HEK293T (cell line): ENCODE measurements at places on chromosomes 16 and 17.
A peak's percentile ranks its signal among the peaks of the same experiment; 100 is the strongest.

DNA sequence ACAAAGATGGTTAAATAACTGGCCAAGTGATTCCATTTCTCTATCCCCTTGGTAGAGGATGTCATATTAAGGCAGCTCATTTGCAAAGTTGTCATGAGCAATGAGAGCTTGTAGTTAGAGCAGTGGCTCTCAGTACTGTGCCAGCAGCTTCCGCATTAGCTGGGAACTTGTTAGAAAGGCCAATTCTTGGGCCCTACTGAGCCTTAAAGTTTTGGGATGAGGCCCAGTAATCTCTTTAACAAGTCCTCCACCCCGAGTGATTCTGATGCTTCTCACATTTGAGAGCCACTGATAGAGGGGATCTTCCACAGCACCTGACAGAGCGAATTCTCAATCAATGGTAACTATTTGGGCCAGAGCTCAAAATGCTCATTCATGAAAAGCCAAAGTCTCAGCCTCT, 20.2 kb upstream of the CCL1 start:
- DNase-seq, result no peak

DNA sequence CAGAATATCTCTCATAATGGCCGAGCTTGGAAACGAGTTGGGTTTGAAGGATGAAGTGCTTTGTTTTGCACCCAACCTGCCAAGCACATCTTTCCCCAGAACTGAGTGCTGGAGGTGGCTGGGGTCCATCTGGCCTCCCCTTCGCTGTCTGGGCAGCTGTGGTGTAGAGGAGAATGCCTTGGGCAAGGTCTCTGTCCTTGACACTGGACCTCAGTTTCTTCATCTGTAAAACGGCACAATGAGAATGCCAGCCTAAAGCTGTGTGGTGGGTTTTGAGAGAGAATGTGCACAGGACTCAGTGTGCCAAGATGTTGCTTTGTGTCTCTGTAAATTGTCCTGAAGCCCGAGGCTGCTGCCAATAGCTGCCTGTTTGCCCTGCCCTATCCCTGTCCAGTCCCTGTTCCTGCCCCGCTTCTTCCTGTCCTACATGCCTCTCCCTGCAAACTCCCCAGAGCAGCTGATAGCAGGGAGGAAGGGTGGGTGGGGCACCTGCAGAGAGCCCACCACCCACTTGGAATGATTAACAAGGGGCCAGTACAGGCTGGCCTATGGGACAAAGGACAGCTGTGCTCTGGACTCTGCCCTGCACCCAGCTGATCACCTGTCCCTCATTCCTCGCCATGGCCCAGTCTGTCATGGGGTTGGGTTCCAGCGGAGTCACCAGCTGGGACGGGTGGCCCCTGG, 15.3 kb downstream of the LASP1 start:
- DNase-seq, result no peak

DNA sequence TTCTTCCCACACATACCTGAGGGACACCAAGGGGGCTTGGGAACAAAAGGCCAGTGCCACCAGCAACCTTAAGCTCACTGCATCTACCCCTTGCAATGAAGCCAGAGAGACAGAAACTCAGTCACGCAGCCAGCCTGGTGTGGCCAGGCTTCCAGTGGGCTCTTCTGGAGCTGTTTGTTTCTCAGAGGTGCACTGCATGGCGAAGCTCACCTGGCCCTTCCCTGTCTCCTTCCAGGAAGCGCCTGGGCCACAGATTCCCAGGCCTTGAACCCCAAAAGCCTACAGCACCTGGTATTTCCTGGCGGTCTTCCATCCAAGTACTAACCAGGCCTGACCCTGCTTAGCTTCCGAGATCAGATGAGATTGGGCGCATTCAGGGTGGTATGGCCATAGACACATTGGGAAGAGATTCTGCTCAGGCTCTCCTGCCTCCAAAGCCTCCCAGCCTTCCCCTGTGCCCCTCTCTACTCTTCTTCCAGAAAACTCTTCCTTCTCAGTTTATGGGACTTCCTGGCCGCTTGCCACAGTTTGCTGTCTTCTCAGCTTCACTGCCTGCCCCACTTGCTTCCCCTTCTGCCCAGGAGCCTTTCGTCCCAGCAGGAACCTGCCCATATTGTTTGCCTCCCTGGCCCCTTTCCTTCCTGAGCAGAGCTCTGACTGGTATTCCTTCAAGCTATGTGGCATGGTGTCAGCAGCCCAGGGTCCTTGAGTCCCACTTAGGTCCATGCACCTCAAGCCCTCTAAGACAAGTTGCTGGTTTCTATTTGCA, 1.6 kb downstream of the CISD3 start:
- no peak for DNase-seq

GRCh38 chr16:2194852-2195321, 1.5 kb downstream of the CASKIN1 start:
- peak; percentile 55 for DNase-seq

- no peak for DNase-seq
Observed at GRCh38 chr17:31437720-31438400, 46.4 kb downstream of the RAB11FIP4 start.

GRCh38 chr17:33982909-33983308, 272.2 kb upstream of the CCL2 start:
- no peak for DNase-seq

DNA sequence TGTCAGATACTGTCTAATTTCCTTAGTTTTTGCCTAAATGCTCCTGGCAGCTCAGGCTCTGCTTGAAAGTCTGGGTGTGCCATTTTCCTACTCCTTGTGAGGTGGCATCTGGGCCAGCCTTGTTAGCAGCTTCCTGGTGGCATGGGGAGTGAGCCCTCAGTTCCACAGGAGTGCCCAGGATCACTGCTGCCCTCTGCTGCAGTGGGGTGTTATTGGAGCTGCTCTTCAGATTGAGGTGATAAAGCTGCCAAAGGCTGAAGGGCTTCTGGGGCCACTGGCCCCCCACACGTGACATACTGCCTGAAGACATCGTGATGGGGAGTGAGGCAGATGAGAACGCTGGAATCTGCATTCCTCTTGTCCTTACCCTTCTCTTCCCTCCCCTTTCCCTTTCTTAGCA, 27.4 kb downstream of the CEP95 start:
- no peak for DNase-seq

GRCh38 chr17:18144855-18145254, 36.3 kb downstream of the MYO15A start:
- no peak for DNase-seq

- no peak for DNase-seq
Observed at GRCh38 chr16:73921295-73921694, 375.3 kb upstream of the PSMD7 start.

- no peak for DNase-seq
Observed at GRCh38 chr17:36034127-36034526, 16.4 kb upstream of the CCL23 start.

DNA sequence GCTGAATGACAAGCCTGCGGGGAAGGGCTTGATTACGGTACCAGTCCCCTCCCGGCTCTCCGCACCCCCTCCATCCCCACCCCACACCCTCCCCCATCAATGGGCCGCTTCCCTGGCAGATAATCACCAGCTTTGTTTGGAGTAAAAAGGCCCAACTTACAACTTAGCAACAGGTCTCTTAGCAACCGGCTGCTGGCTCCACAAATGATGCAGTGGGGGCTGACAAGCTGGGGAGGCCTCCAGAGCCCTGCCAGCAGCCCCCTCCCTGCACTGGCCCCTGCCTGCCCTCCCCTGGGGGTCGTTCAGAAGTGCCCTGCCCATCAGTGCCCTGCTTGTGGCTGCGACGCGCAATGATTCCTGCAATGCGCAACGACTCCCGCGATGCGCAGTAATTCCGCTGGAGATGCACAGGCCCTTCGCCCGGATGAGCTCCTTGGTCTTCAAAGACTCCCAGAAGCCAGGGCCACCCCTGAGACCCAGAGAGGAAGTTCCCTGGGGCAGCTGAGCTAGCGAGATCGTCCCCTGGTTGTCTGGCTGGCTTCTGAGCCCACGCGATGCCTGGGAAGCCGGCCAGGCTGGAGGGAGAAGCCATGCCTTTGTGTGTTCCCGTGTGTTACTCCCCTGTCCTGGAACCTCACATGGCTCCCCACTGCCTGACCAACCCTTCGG, 23.3 kb downstream of the CPNE2 start:
- no peak for DNase-seq

- DNase-seq, result no peak
Observed at GRCh38 chr17:1916316-1916715, 86.5 kb downstream of the RPA1 start.

DNA sequence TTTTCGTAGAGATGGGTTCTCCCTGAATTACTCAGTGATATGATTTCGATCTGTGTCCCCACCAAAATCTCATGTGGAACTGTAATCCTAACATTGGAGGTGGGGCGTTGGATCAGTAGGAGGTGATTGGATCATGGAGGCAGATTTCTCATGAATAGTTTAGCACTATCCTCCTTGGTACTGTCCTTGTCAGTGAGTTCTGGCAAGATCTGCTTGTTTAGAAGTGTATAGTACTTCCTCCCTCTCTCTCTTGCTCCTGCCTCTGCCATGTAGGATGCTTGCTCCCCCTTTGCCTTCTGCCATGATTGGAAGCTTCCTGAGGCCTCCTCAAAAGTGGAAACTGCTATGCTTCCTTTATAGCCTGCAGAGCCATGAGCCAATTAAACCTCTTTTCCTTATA, 22.9 kb downstream of the PIGL start:
- no peak for DNase-seq

DNA sequence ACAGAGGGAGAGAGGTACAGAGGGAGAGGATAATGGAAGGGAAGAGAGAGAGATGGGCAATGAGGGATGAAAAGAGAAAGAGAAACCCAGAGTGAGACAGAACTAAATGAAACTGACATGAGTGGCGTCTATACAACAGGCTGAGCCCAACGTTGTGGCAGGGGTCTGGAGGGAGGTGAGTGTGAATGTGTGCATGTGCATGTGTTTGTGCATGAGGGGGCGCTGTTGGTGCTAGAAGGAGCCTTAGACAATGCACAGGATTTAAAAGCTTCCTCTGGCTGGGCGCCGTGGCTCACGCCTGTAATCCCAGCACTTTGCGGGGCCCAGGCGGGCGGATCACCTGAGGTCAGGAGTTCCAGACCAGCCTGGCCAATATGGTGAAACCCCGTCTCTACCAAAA, 454.8 kb upstream of the CDH11 start:
- DNase-seq, result no peak

DNA sequence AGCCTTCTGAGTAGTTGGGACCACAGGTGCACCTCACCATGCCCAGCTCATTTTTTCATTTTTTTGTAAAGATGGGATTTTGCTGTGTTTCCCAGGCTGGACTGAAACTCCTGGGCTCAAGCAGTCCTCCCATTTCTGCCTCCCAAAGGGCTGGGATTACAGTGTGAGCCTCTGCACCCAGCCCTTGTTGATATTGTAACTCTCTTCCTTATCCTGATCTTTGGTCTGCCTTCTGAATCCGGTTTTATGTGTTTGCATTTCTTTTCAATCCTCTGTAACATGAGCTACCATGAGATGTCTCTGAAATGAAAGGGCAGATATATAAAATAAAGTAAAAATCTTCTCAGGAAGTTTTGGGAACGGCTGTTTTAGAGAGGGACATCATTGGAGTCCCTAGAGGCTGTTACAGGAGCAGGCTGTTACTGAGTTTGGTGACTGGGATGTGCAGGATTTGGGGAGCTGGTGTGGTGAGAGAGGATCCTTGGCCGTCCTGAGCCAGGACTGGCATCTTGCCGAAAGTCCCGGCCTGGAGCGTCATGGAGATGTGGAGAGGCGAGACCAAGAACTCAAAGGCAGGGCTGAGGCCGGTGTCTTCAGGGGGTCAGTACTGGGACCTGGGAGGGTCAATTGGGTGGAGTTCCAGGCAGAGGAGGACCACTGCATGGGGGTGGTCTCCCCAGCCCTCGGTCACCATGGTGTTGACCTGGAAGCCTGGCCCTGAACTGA, 39.4 kb downstream of the ATP2C2 start:
- DNase-seq, result no peak

GRCh38 chr17:38727736-38728135, 2.4 kb upstream of the CISD3 start:
- DNase-seq, result no peak

- DNase-seq, result no peak
Observed at GRCh38 chr17:75825149-75825552, 19.1 kb downstream of the UNC13D start.

DNA sequence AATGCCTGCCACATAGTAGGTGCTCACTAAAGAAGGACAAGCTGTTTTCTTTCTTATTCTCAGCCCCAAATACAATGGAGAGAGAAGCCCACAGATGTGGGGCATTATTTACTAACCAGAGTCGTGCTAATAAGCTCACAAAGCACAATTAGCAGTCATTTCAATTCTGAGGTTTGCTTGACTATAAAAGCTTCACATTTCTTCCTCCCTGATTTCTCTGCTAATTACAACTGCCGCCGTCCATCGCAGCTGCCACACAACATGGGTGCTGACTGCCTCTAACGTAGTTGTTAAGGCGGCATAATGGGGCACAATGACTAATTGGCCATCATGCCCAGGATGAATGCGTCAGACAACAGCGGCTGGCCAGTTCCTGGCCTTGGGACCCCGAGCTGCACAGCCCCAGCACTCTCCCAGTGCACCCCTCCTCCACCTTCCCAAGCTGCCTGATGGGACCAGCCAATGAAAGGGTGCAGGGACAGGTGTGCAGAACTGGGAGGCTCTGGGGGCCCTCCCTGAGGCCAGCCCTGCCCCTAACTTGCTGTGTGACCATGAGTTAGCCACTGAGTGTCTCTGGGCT, 109.2 kb downstream of the CCT6B start:
- no peak for DNase-seq

- peak; percentile 63 for DNase-seq
Observed at GRCh38 chr17:79813297-79814126, 16.6 kb upstream of the CBX8 start.

DNA sequence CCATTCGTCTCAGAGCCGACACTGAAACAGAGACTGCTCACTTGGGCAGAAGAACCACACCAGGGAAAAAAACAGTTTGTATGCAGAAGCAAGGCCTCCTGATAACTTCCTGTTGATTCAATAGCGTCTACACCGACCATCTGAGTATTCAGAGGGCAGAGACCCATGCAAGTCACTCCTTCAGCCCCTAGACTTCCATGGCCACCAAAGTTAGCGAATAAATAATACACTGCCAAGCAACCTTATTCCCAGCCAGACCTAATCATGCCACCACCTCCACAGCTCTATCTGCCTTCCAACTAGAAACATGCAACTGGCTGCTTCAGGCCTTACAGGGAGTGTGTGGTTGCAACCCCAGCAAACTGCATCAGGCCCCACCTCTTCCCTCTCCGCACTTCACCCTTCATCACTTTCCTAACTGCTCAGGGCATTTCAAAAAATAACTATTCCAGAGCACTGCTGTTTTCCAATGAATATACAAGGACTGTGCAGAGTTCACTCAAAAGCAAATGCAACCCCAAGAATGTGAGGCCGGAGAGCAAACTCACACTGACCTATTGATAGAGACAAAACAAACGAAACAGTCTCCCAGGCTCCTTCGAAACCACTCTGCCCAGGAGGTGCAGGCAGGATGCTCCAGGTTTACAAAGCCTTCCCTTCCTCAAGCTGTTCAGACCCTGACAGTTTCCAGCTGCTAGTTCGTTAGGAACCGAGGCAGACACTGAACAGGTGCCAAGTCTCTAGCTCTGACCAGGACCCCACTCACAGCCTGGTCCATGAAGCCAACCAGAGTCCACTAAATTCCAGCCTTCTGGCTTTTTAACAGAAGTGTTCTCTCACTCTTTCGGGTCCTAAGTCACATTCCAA, 3.6 kb downstream of the USP7 start:
- no peak for DNase-seq
